ENCODE measurements at places on chromosomes 4 and X.
A peak's percentile ranks its signal among the peaks of the same experiment; 100 is the strongest.

DNA sequence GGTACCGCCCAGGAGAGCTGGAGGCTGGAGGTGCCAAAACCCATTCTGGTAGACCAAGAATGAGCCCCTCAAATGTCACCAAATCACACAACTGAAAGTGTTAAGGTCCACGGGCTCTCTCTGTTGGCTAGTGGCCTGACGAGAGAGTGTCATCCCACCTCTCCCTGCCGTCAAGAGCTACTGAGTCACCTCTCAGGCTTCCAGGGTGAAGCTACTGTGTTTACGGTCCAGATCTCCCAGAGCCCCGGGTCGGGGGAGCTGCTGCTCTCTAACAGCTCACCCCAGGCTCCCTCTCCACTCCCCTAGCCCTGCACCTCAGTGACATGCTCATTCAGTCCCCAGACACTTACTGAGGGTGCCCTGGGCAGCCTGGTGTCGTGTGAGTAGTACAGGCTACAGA, 59.2 kb downstream of the ADGRG2 start:
- DNase-seq, result no peak

- DNase-seq, result peak; percentile 41
These were observed at the start of gene CLCN4 for GRCh38 chrX:10156199-10157031. Gene CLCN4 (plus strand): TSS chrX:10156975. CDS start chrX:10185033, 28,058 bp downstream.

DNA sequence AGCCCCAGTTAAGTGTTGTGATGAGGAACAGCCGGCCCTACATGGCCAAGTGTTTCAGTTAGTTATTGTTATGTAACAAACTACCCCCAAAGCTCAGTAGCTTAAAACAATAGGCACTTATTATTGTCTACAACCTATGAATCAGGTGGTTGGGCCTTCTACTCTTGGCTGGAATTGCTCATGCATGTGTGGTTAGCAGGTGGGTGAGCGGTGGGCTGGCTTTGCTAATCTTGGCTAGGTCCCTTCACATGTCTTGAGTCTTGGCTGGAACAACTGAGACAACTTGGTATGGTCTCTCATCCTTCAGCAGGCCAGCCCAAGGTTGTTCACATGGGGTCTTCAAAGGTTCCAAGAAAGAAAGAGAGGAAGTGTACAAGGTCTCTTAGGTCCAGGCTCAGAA, 54.5 kb upstream of the CHRNA9 start:
- peak; percentile 27 for DNase-seq

GRCh38 chrX:115913575-115913974, 257.0 kb upstream of the AGTR2 start:
- no peak for DNase-seq

GRCh38 chrX:26649534-26649933, 433.6 kb downstream of the MAGEB5 start:
- DNase-seq, result peak; percentile 37

DNA sequence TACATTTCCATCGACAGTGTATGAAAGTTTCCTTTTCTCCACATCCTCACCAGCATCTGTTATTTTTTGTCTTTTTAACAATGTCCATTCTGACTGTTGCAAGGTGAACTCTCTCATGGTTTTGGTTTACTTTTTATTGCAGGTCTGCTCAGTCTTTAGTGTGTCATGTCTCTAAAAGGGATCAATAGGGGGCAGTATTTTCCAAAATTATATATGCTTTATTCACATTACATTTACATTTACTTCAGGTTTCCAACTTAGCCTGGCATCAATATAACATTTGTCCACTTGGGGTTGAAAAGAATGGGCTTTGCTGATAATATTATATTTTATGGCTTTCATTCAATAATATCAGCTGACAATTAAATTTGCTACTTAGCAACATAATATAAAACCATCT, 265.0 kb upstream of the SLITRK2 start:
- peak; percentile 9 for DNase-seq

DNA sequence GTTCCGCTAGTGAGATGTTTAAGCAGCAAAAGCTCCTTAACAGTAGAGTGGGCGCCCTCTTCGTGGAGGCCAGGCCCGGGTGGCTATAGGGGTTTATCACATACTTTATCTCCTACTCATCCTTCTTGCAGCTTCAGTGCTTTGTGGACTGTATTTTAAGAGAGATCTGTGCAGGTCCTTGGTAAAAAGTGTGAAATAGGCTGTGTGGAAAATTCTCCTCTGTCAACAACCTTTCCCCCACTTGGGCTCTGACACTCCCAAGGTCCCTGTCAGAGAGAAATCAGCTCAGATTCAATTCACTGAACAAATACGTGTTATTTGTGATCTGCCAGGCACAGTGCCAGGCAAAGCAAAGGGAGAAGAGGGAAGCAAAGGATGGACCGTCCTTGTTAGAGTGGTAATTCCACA, 214.3 kb upstream of the PPARGC1A start:
- DNase-seq, result no peak

- DNase-seq, result no peak
These were observed 155.8 kb downstream of the RBM46 start for GRCh38 chr4:154936873-154937272.

Data from NB4 (cell line).